ENCODE measurements at places on chromosomes 11 and 22. TPM values are rescaled to one million over a fixed set of nuclear protein-coding genes. Genes with fewer than 3 reads are reported as not detected.

The ARL14EP gene
- 9.8 TPM for total RNA-seq

The OR5B21 gene
- total RNA-seq, result not detected

The GAL gene
- total RNA-seq, result not detected

The XKR3 gene
- total RNA-seq, result not detected

The MRTFA gene
- total RNA-seq, result 22.6 TPM

The F2 gene
- total RNA-seq, result not detected

The PRAME gene
- 77.8 TPM for total RNA-seq

The EFCAB6 gene
- total RNA-seq, result 0.26 TPM

The ACR gene
- 1.1 TPM for total RNA-seq

The DRICH1 gene
- total RNA-seq, result not detected

The HBB gene
- not detected for total RNA-seq

The TALDO1 gene
- 109 TPM for total RNA-seq

The SERPING1 gene
- not detected for total RNA-seq

The RFPL2 gene
- total RNA-seq, result not detected

Measured in A375 (cell line).